ENCODE measurements at places on chromosomes 4 and X.

- no peak for DNase-seq
These were observed 91.2 kb upstream of the GPR50 start for GRCh38 chrX:151085207-151085606.

- DNase-seq, result no peak
These were observed 214.9 kb downstream of the CXXC4 start for GRCh38 chr4:104279744-104280143.

DNA sequence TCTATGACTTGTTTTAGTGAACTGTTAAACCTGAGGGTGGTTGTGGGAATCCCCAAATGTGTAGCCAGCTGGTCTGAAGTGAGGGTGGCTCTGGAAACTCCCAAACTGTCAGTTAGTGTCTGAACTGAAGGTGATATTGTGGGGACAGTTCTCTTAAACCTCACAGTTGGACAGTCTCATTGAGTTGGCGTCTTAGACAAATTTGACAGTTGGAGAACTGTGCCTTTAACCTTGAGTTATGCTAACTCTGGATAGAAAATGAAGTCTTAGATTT, 20.7 kb upstream of the CTSO start:
- DNase-seq, result peak; percentile 10

DNA sequence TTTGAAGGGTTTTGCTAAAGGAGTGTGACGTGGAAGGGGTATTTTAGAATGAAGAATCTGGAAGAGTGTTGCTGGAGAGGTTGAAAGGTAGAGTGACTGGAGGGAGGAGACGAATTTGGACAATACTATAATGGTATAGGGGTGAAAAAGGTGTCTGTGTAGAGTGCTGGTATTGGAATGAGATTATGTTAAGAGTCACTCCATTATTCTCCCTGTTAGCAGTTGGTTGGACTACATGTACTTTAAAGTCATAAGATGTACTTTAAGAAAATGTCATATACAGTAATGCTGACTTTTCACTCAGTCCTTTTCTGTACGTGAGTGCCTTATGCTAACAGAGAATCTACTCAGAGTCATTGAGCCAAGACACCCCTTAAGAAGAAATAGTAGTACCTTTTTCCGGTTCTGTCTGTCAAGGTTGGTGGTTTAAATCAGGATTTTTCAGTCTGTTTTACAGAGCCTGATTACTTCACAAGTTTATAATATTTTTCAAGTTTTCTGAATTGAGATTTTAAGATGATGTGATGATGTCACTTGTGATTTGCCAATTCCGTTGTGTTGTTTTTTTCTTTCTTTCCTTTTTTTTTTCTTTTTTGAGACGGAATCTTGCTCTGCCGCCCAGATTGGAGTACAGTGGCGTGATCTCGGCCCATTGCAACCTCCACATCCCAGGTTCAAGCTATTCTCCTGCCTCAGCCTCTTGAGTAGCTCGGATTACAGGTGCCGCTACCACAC, 56.6 kb downstream of the WWC2 start:
- no peak for DNase-seq

DNA sequence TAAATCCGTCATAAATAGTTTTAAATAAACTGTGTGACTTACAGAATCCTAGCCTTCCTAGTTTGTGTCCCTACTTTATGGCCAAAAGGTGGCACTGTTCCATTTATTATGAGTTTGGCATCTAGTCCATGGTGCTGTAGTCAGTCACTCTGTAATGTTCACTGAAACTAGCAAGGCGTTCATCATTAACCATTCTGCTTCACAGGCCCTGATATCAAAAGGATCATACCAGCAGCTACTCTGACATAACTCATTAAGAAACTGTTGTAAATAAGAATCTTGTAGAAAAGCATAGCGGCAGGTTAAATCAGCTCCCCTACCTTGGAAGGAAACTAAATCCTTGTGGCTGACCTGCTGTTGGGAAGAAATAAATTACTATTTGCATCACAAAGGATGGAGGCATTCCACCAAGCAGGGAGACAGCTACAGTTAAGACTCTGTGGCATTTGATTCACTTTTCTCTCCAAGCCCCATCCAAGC, 919.6 kb upstream of the DIAPH2 start:
- DNase-seq, result peak; percentile 4

DNA sequence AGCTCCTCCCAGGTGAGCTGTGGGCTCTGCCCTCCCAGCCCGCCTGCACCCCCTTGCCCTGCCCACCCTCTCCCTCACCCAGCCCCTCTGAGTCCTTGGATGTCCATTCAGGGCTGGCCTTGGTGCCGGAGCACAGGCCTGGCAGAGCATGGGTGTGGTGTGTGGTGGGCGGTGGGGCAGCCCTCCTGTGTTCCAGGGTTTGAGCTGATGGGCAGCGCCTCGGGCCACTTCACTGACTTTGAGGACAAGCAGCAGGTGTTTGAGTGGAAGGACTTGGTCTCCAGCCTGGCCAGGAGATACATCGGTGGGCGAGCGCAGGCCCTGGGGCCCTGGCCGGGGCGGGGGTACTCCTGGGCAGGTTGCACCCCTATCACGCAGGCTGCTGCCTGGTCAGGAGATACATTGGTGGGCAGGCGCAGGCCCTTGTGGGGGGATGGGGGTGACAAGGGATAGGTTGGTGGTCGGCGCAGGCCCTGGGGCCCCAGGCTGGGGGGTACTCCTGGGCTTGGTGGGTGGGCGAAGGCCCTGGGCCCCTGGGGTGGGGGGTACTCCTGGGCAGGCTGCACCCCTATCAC, 7.6 kb upstream of the SLC26A1 start:
- DNase-seq, result no peak

GRCh38 chr4:65645185-65645584, 25.1 kb downstream of the EPHA5 start:
- DNase-seq, result no peak

- DNase-seq, result no peak
These were observed 233.8 kb downstream of the IL15 start for GRCh38 chr4:141870152-141870551.

DNA sequence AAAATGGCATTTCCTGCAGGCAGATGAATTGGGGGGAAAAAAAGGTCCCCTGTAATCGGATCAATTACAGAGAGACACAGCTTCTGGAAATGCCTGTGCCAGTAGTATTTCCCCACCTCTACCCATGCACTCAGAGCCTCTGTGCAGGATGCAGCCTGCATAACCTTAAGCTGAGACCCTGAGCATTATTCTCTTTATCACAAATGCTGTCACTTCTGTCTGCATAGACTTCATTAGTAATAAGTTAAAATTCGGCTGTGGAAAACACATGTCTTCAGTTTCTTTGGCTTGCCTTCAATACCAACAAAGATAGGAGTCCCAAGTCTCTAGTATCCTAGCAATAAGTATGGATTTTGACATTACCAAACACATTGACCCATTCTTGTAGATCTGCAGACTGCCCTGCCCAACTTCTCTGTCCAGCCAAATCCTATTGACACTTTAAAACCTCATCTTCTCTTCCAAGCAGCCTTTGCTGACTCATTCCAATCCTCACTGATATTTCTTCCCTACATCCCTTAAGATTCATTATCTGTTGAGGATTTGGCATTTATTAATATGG, 70.8 kb downstream of the LUZP4 start:
- no peak for DNase-seq

DNA sequence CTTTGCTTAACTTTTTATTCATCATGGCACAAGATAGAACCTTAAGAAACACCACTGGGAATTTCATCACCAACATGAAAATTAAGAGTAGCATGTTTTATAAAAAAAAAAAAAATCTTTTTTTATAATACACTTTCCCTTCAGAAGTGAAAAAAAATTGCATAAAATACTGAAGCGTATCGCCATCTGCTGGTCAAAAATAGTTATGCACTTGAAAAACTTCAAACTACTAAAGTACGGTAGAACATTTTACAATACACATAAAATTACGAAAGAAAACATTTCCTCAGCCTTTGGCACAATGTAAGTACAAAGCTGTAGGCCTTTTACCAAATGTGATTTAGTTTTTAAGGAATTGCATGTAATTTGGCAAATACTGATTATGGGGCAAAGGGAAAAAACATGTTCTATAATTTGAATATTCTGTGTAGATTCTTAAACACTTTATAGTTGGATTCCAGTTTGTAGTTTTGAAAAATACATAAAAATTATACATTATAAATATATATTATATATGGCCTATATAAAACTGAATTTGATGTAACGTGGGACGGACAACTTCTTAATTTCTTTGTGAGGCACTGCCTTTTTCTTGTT, 26.5 kb downstream of the HCCS start:
- DNase-seq, result peak; percentile 10

GRCh38 chr4:145760176-145760575, 80.2 kb downstream of the C4orf51 start:
- DNase-seq, result no peak

DNA sequence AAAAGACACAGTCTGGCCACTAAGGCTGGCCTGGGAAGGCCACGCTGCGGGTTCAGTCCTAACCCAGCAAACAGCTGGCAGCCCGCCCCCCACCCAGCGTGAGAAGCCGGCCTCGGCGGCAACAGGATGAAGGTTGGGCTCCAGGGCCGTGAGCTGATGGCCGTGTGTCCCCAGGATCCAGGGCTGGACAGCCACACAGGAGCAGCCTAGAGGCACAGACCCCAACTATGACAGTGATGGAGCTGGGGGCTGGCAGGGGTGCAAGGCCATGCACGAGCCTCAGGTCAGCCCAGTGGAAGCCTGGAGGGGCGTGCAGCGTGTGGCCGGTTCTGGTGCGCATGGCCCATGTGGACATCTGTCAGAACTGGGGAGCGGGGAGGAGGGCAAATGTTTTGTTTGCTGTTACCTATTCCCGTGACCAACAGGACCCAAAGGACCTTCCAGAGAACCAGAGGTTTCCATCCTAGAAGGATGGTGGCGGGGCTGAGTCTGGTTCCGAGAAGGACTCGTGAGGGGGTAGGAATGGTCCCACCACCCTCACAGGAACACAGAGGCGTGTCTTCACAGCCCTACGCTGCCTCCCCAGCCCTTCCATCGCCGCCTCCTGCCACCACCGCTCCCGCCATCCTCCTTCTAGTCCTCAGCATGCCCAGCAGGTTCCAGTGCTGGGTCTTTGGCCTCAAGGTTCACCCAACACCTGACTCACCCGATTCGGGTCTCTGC, 46.5 kb downstream of the ZFYVE28 start:
- DNase-seq, result no peak

GRCh38 chrX:49233176-49233575, at the start of gene CACNA1F:
CACNA1F (minus strand) TSS chrX:49233340; CDS start chrX:49233309, 31 bp downstream.
- no peak for DNase-seq

Data from T-helper 1 cell (primary cell).